Umbilical cord (tissue), 2 donors: ENCODE measurements at places on chromosomes 1 and 21.

GRCh38 chr1:155037851-155038441 lies 4.3 kb downstream of the DCST1 start:
- no peak for DNase-seq

GRCh38 chr1:235918032-235918431 lies 51.3 kb upstream of the LYST start:
- DNase-seq = no peak

DNA sequence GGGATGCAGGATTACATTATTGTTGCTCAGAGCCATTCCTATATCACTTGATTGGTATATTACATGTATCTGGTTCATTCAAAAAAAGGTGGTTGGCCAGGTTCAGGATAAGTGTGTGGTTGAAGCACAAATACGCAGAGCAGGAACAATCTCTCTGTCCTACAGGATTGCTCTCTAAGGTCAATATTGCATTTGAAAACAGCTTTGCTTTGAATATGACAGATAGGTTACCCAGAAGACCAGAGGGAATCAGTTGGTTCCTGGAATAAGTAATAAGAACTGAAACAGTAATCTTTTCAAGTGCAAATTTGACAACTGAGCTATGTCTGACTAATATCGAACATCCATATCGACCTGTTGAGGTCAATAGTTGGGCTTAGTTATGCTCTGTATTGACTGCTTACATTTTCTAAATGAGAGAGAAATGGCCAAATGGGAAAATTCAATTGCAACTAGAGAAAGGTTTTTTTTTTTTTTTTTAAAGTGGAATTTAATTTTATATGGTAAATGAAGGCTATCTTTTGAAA lies 176.8 kb downstream of the ATP6V1G3 start:
- no peak for DNase-seq

GRCh38 chr1:178579095-178579494 lies 66.2 kb downstream of the TEX35 start:
- no peak for DNase-seq

DNA sequence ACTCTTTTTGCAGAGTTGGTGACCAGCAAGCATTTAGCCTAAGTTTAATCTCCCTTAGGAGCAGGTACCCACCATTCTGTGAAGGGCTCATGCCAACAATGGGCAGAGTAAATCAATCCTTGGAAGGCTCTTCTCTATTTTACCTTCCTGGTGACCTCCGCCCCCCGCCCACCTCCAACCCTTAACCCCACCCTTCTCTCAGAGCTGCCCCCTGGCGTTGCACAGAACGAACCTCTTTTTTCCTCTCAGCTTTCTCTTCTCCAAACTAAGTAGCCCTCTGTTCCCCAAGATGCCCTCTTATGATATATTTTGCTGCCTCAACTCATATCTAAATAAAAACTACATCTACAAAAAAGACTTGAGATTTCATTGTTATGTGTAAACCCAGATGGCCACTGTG lies 186.8 kb downstream of the SEC16B start:
- DNase-seq = no peak

- no peak for DNase-seq
Observed at GRCh38 chr1:6577831-6578525, 1.8 kb upstream of the ZBTB48 start.

DNA sequence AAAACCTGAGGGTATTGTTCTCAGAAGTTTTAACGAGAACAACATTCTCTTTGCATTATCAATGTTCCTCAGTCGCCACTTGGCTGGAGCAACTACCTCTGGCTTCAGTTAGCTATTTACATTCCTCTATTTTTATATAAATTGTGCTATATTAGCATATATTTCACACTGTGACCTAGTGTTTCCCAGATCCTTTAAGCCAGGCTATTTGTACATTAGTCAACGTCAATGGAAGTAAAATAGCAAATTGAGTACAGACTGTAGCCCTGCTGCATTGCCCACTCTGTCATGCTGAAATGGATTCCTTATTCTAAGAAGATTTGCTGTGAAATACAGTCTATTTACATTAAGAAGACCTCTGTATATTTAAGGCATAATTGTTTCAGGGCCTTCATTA lies 213.8 kb downstream of the ROR1 start:
- no peak for DNase-seq

GRCh38 chr1:106785176-106785575 lies 271.3 kb upstream of the PRMT6 start:
- no peak for DNase-seq

DNA sequence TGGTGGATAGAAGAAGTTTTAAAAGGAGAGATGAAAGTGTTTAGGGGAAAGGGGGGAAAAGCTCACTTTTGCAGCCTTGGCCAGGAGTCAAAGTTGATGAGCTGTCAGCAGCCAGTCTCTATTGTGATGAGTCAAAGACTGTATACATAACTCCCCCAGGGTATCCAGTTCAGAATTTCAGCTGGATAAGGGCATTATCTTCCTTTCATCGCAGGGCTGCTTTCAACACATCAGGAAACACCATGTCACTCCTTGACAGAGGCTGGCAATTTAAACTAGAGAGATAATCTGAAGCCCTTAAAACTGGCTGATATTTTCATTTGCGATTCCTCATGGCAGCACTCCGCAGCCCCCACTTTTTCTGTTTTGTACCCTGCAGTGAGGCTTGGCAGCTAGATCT lies 328.5 kb downstream of the TBX15 start:
- no peak for DNase-seq

GRCh38 chr1:159030877-159031447 lies 21.3 kb downstream of the IFI16 start:
- DNase-seq = no peak
